ENCODE measurements at places on chromosomes 7 and 10.

DNA sequence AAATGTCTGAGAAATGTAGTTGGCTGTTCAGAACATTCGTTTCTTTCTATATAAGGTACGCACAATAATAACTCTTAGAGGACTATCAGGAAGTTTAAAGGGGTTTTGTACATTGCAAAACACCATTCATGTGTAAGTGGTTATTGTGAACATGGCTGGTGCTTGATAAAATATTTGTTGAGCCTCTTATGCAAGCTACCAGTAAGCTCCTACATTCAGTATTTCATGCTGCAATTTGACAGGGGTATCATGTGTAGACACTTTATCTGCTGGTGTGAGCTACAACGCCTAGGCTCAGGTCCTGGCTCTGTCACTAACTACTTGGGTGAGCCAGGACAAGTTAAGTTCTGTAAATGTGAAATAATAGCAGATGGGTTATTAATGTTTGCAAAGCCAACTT lies 75.5 kb downstream of the MAP3K8 start:
- DNase-seq: peak; percentile 46

- DNase-seq: no peak
Observed at GRCh38 chr7:52261057-52261456, 774.4 kb upstream of the POM121L12 start.

- DNase-seq: no peak
Observed at GRCh38 chr7:115678086-115678982, 352.2 kb downstream of the TFEC start.

DNA sequence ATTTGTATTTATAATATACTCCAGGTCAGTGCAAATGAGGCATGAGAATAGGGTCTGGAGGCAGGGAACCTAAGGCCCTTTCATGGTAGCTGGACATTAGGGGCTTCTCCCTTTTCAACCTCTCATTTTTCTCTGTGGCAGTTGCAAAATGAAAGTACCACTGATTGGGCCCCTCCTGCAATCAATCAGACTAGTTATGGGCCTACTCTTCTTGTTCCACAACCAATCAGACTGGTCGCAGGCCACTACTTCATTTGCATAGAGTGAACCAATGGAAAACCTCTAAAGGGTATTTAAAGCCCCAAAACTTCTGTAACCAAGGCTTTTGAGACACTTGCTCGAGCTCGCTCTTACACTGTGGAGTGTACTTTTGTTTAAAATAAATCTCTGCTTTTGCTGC lies 10.0 kb upstream of the PRPS1L1 start:
- DNase-seq: no peak

- DNase-seq: no peak
Observed at GRCh38 chr7:40947566-40947965, 755.3 kb downstream of the INHBA start.

DNA sequence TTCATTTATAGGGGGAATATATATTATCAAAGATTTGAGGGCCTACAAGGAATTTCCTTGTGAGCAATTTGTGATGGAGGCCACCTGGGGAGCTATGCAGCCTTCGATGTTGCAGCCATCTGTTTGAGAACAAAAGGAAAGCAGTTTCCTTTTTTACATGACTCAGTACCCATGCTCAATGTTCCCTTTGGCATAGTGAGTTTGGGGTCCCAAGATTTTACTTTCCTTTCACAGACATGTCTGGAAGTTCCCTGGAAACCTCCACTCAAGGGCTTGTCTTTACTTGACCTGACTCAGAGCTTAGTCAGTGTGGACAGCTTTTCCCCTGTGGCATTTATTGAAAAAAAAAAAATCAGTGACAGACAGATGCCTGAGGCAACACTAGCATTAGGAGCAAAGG lies 73.5 kb upstream of the VIPR2 start:
- no peak for DNase-seq

- DNase-seq: no peak
Observed at GRCh38 chr10:67883710-67884312, 645 bp upstream of the SIRT1 start.

DNA sequence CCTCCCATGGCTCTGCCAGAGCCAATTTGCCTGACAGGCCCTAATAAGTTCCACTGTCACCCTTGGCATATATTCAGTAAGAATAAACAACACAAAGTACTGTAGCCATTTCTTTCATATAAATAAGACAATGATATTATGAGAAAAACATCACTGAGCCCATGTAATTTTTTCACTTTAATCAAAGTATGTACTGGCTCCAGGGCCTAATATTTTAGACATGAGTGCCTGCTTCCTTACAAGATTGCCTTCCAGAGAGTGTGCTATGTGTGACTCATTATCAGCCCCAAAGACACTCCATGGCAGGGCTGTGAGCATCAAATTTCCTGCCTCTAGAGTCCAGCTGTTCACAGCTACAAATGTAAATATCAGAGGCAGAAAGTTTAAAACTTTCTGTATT lies 297.6 kb downstream of the LHFPL3 start:
- DNase-seq: no peak

DNA sequence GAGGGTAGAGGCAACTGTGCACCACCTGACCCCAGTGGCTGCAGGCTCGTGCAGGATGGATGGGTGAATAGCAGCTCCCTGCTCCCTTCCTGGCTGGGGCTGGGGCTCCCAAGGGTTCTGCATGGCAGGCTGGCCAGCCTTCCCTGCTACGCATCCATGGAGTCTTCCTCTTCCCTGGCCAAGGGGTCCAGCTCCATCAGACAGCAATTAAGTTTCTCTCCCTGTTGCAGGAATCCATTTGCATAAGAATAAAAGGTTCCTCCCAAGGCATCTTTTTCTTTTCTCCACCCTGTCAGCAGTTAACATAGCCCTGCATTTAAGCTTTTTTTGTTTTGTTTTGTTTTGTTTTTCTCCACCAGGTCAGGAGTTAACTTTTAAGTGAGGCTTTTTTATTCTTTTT lies 10.0 kb upstream of the CPA2 start:
- DNase-seq: no peak

- DNase-seq: no peak
Observed at GRCh38 chr7:139931190-139931934, 102.3 kb downstream of the TBXAS1 start.

DNA sequence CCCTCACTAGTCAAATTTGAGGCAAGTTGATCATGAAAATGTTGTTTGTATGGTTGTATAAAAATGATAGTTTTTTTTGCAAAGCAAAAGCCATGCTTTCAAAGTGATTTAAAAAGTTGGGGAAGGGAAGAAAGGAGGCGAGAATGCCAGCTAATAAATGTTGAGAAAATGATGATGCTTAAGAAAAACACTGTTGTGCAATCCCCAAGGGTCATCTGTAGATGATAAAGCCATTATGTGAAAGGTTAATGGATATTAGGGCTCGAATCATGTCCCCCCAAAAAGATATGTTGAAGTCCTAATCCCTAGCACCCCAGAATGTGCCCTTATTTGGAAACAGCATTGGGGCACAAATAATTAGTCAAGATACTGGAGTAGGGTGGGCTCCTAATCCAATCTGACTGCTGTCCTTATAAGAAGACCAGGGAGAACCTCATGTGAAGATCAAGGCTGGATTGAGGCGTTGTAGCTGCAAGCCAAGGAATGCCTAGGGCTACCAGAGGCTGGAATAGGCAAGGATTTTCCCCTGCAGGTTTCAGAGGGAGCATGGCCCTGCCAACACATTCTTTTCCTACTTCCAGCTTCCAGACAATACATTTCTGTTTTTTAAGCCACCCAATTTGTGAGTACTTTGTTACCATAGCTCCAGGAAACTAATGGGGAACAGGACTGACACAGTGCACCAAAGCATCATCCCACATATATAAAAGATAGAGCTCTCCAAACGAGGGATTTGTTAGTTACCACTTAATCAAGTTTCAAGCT lies 35.4 kb upstream of the MKLN1 start:
- DNase-seq: no peak
